ENCODE measurements at places on chromosomes 16 and 17. TPM values are rescaled to one million over a fixed set of nuclear protein-coding genes. Genes with fewer than 3 reads are reported as not detected.

The ICAM2 gene
- total RNA-seq, result 743 TPM

The ATAD5 gene
- 3.6 TPM for total RNA-seq

The AOC2 gene
- total RNA-seq, result 0.46 TPM

The VAT1L gene
- 3.6 TPM for total RNA-seq

The CNGB1 gene
- total RNA-seq, result not detected

The TIGD7 gene
- total RNA-seq, result 2.3 TPM

The LUC7L gene
- 36.7 TPM for total RNA-seq

The ZP2 gene
- total RNA-seq, result not detected

The BMERB1 gene
- 28.0 TPM for total RNA-seq

The DBF4B gene
- total RNA-seq, result 7.3 TPM

The TBX2 gene
- total RNA-seq, result 0.32 TPM

The POLG2 gene
- 7.8 TPM for total RNA-seq

The XAF1 gene
- 129 TPM for total RNA-seq

The PDILT gene
- total RNA-seq, result not detected

The TAC4 gene
- not detected for total RNA-seq

The ATP2A1 gene
- total RNA-seq, result 0.30 TPM

The KDM6B gene
- total RNA-seq, result 2.9 TPM

The ARL5C gene
- not detected for total RNA-seq

The KRT12 gene
- not detected for total RNA-seq

The CAPNS2 gene
- total RNA-seq, result 0.97 TPM

The CA5A gene
- total RNA-seq, result not detected

The SDK2 gene
- not detected for total RNA-seq

The DLG4 gene
- 10.4 TPM for total RNA-seq

The CFAP119 gene
- 1.6 TPM for total RNA-seq

The CD19 gene
- 0.32 TPM for total RNA-seq

The OR3A2 gene
- under 0.01 TPM for total RNA-seq

The MILR1 gene
- 2.9 TPM for total RNA-seq

The GPRC5B gene
- 24.0 TPM for total RNA-seq

The C16orf46 gene
- total RNA-seq, result 0.32 TPM

The PPP4C gene
- 256 TPM for total RNA-seq

The RARA gene
- total RNA-seq, result 7.8 TPM

The CHST5 gene
- total RNA-seq, result not detected

The OTOP3 gene
- not detected for total RNA-seq
